ENCODE measurements at places on chromosomes 16 and 17. TPM values are rescaled to one million over a fixed set of nuclear protein-coding genes. Genes with fewer than 3 reads are reported as not detected.
A peak's percentile ranks its signal among the peaks of the same experiment; 100 is the strongest.

The CFAP97D1 gene
- total RNA-seq = not detected

The SLC12A3 gene
- total RNA-seq = 0.06 TPM

DNA sequence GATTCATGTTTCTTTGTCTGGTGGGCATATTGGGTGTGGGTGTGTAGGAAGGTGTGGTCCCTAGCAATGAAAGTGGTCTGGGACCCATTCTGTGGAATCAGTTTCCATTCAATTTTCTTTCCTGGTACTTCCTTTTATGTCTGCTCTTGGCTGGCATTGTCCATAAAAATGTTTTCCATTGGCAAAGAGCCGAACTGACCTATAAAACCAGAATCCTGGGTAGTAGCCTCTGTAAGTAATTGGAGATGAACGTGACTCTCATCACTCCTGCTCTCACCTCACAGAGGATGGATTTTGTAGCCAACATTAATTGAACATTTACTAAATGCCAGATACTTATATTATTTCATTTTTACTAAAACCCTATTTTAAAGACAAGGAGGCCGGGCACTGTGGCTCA lies 66.5 kb upstream of the IRX3 start:
- DNase-seq = no peak
- no peak overlapping the region for H3K27ac ChIP-seq
- no peaks in the 10 kb centered on the region for H3K4me1 ChIP-seq
- H3K4me3 ChIP-seq = no peak overlapping the region
- no peaks in the 10 kb centered on the region for H3K36me3 ChIP-seq

DNA sequence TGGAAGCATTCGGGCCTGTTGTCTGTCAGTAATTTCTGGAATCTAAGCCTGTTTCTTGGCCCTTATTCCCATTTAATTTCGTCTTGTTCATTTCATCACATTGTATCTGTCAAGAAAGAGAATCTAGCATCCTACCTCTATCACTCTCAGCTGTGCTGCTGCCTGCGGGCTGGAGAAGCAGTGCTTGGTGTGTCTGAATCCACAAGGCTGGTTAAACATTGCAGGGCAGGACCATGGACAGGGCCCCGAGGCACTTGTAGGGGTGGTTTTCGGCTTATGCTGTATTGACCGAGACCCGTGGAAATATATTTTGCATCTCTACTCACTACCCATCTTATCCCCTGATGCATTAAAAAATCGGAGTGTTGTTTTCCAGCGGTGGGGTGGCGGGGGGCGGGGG lies 3.1 kb downstream of the RAB11FIP4 start:
- peaks cover 14% of the 10 kb centered on the region for H3K27me3 ChIP-seq
- H3K36me3 ChIP-seq = no peaks in the 10 kb centered on the region
- H3K4me3 ChIP-seq = no peak overlapping the region
- peak; percentile 45 for DNase-seq

DNA sequence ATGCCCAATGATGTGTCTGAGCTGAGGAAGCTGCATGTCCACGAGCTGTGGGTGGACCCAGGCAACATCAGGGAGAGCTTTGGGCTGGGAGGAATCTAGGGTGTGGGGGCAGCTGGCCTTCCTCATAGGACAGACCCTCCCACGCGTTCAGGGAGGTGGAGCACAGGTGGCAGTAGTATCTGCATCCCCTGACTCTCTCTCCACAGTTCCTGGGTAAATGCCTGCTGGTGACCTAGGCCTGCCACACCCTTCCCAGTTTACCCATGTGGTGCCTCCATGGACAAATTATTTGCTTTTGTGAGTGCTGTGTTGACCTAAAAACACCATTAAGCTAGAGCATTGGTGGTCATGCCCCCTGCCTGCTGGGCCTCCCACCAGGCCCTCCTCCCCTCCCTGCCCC lies 3.2 kb downstream of the HBM start:
- H3K27me3 ChIP-seq = peaks cover 73% of the 10 kb centered on the region
- H3K4me1 ChIP-seq = peaks cover 11% of the 10 kb centered on the region
- no peak overlapping the region for H3K4me3 ChIP-seq
- no peak for DNase-seq

DNA sequence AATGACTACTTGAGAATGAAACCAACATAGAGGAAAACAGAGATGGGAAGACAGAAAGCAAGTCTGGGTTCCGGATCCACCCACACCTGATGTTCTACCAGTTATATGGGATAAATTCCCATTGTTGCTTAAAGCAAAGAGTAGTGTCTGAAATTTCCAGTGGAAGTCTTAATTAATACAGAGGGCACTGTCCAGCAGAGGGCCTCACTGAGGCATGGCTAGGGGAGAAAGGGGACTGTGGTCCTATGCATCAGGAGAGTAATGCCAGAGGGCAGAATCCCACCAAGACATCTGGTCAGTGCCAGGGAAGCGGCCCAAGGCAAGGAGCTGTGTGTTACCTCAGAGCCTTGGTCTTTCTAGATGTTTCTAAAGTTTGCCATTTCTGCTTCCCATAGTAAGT lies 7.5 kb upstream of the UMOD start:
- H3K36me3 ChIP-seq = no peaks in the 10 kb centered on the region
- H3K4me3 ChIP-seq = no peak overlapping the region
- H3K27me3 ChIP-seq = no peaks in the 10 kb centered on the region
- H3K27ac ChIP-seq = no peak overlapping the region
- H3K4me1 ChIP-seq = no peaks in the 10 kb centered on the region
- DNase-seq = no peak

All from psoas muscle (tissue), 8 donors.